ENCODE measurements at places on chromosomes 4 and X. TPM values are rescaled to one million over a fixed set of nuclear protein-coding genes. Genes with fewer than 3 reads are reported as not detected.

Gene FSTL5
- 0.19 TPM for total RNA-seq

Gene CCDC158
- not detected for total RNA-seq

Gene NOX1
- total RNA-seq: 0.10 TPM

Gene RLIM
- total RNA-seq: 49.4 TPM

Gene SLC7A11
- total RNA-seq: 22.7 TPM

Gene GPR50
- not detected for total RNA-seq

Gene MAGED4
- total RNA-seq: 1.8 TPM

Gene CPLX1
- total RNA-seq: 1.2 TPM

Gene SMPX
- 151 TPM for total RNA-seq

Gene GPR34
- total RNA-seq: not detected

Gene CT45A2
- not detected for total RNA-seq
